ENCODE measurements at places on chromosomes 2 and 18. TPM values are rescaled to one million over a fixed set of nuclear protein-coding genes. Genes with fewer than 3 reads are reported as not detected.

Gene CYTIP
- total RNA-seq = 341 TPM

- no peaks in the 10 kb centered on the region for H3K27me3 ChIP-seq
- no peak overlapping the region for H3K4me3 ChIP-seq
- H3K36me3 ChIP-seq = no peaks in the 10 kb centered on the region
- peaks cover 5% of the 10 kb centered on the region for H3K4me1 ChIP-seq
- no peak overlapping the region for H3K27ac ChIP-seq
These were observed 19.6 kb downstream of the ANO7 start for GRCh38 chr2:241208058-241208457.

DNA sequence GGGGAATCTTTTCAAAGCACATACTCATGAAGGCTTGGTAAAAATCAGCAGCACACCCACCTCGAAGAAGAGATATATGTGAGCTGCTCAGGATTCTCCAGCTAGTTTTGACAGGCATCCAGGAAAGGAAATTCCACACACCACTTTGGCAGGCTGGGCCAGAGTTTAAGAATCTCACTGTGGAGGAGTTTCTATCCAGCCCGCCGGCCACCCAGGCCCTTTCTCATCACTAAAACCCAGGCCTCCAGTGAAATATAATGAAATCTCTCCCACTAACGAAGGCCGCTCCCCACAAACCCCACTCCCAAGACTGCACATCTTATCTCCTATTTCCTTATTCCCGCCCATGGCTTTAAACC lies 202.0 kb downstream of the GLI2 start:
- no peak overlapping the region for H3K4me3 ChIP-seq
- H3K4me1 ChIP-seq = no peaks in the 10 kb centered on the region
- H3K36me3 ChIP-seq = no peaks in the 10 kb centered on the region
- no peak for DNase-seq

DNA sequence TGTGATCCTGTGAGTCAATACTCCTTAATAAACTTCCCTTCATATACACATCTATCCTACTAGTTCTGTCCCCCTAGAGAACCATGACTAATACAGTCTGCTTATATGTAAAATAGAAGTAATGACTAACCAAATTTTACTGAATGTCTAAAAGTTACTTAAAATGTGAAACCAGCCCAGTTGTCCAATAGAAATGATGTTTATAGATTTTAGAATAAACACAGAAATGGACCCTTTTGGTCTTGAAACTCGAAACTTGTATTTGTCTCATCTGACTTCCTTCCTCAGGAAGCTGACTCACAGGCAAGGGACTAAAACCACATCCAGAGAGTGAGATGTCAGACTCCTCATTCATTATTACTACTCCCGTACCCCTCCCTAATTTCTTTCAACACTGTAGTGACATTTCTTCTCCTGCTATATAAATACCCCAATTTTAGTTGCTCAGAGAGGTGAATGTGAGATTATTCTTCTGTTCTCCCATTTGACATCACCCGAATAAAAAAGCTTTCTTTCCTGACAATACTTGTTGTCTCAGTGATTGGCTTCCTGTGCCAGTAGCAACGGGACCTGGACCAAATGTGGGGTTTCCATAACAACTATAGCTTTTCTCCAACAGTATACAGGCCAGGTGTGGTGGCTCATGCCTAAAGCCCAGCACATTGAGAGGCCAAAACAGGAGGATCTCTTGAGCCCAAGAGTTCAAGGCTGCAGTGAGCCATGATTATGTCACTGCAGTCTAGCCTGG lies 486.0 kb downstream of the ERBB4 start:
- H3K4me3 ChIP-seq = no peak overlapping the region
- no peak overlapping the region for H3K27ac ChIP-seq
- no peaks in the 10 kb centered on the region for H3K27me3 ChIP-seq
- H3K4me1 ChIP-seq = no peaks in the 10 kb centered on the region
- H3K36me3 ChIP-seq = peaks cover 4% of the 10 kb centered on the region
- no peak for DNase-seq

DNA sequence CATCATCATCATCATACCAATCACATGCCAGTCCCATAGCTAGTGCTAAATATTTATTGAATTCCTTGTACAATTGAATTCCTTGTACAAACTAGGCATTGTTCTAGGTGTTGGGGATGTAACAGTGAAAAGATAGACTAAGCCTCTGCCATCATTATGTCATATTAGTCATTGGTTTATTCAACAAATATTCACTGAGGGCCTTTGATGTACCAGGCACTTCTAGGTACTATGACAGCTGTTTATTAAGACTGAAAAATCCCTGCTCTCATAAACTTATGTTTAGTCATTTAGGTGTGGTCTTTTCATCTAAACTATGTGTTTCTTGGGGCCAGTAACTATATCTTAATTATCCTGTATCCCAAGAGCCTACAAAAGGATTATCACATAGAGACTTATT lies 412.3 kb upstream of the ETAA1 start:
- H3K27me3 ChIP-seq = no peaks in the 10 kb centered on the region
- no peak overlapping the region for H3K4me3 ChIP-seq
- H3K36me3 ChIP-seq = no peaks in the 10 kb centered on the region

GRCh38 chr2:74602586-74603281 lies 45.4 kb downstream of the M1AP start:
- H3K4me1 ChIP-seq = peaks cover 2% of the 10 kb centered on the region
- no peak for DNase-seq
- H3K27ac ChIP-seq = no peak overlapping the region
- peaks cover 26% of the 10 kb centered on the region for H3K27me3 ChIP-seq
- H3K36me3 ChIP-seq = no peaks in the 10 kb centered on the region

DNA sequence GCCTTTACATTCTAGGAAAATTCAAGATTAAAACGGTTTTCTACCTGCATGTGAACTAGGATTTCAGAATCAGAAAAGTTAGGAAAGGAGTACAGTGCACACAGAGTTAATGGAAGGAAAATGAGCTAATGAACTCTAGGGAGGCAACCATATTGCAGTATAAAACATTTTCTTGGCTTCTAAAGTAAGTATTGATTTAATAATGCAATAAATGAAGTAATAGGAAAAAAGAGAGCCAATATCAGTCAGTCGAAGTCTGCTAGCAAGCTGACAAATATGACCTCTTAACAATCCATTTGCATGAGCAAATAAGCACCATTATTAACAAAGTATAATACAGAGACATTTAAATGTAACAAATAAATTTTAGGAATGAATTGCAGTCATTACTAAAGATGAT lies 80.2 kb upstream of the COL3A1 start:
- no peak overlapping the region for H3K27ac ChIP-seq
- H3K4me1 ChIP-seq = no peaks in the 10 kb centered on the region
- no peaks in the 10 kb centered on the region for H3K27me3 ChIP-seq
- no peaks in the 10 kb centered on the region for H3K36me3 ChIP-seq
- H3K4me3 ChIP-seq = no peak overlapping the region

GRCh38 chr2:205984381-205984780 lies 101.6 kb downstream of the INO80D start:
- no peak overlapping the region for H3K27ac ChIP-seq
- no peak overlapping the region for H3K4me3 ChIP-seq
- H3K27me3 ChIP-seq = no peaks in the 10 kb centered on the region
- no peak for DNase-seq
- H3K4me1 ChIP-seq = peaks cover 6% of the 10 kb centered on the region
- peaks cover 5% of the 10 kb centered on the region for H3K36me3 ChIP-seq

All from naive thymus-derived CD8-positive, alpha-beta T cell (primary cell).